ENCODE measurements at places on chromosomes 2 and 18.

- DNase-seq: no peak
These were observed 57.7 kb downstream of the LCLAT1 start for GRCh38 chr2:30504731-30505130.

DNA sequence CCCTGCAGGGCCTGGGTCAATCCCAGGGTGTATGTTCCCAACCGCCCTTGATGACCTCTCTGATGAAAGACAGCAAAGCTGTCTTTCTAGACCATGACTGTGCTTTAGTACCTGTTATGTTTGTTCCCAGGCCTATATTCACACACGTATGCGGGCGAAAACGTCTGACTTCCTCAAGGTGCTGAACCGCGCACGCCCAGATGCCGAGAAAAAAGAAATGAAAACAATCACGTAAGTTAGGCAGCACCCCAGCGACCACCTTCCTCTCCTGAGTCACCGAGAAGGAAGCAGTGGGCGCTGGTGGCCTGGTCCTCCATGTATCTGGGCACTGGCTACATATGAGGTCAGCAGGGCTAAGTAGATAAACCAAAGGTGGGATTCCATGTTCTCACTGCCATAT, 11.1 kb upstream of the GPBAR1 start:
- DNase-seq: no peak

DNA sequence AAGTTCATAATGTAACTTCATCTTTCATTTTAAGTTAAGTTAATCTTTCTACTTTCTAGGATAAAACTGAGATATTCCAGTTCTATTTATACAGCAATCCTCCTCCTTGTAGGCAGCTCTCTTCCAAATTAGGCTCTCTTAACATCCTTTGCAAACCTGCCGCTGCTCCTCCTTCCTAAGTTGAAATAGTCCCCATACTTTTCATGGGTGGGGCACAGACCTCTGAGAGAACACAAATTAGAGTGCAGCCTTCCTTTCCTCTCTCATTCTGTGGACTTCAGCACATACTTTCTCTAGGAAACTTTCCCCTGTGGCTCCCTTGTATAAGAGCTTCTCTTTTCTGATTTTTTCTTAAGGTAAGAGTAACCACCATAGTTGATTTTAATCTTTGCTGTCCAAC, 28.3 kb downstream of the TWSG1 start:
- DNase-seq: no peak

DNA sequence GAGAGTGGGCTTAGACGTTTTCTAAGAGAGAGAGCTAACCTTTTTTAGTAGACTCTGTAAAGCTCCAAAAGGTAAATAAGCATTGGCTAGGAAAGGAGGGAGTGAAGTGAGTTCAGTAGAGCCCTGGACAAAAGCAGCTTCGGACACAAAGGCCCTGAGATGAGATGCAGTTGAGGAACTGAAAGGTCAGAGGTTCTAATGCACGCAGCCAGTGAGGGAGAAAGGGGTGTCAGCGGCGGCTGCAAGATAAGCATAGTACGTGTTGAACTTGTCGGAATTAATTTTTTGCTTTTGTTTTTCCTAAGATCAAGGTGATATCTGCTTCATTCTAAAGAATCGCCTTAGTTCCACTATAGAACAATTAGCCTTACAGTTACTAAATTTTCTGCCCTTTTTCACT, 11.2 kb upstream of the SLC8A1 start:
- no peak for DNase-seq

Measured in amygdala (tissue), 56 donors.